ENCODE measurements at places on chromosomes 13 and 19. TPM values are rescaled to one million over a fixed set of nuclear protein-coding genes. Genes with fewer than 3 reads are reported as not detected.

DNA sequence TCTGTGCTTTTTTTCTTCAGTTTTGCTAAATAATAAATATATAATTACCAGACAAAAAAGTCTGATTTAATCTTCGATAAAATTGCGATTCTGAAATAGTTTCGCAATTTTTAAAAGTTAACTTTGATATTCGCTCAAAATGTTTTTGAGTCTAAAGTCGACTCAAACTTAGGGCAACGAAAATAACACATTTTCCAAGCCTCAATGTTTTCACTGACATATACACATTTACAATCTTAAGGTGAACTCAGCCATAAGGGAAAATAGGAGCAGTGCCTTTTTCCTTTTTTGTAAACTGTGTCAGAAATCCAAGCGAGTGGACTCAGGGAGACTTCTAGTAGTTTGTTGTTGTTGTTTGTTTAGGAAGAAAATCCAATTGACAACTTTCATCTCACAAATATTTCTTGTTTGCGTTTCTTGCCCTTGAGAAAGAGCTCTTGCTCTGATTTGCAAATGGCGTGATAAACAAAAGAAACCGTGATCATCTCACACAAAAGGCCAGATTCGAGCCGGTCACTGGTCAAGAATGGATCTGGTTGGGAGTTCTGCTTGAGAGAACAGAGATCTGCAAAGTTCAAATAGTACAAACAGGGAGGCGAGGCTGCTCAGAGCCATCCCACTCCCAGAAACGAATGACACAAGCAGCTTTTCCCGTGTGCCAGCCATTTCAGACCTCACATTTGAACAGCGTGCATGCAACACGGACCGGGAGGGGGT lies 2.1 kb downstream of the SOX21 start:
- DNase-seq, result no peak

DNA sequence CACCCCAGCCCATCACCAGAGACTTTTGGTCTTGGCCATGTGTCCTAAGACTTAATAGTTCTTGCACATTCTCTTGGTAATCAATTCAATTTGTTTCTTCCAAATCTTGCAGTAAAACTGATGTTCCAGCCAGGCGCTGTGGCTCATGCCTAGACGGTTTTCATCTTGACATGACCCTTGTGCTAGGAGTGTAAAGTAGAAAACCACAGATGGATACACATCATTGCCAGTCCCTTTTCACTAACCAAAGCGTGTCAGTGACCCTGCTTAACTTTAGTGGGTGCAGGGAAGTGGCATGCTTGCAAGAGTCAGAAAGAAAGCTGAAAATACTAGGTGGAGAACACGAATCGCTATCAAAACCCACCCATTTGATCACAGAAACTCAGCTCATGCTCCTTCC lies 18.0 kb upstream of the CD70 start:
- no peak for DNase-seq

DNA sequence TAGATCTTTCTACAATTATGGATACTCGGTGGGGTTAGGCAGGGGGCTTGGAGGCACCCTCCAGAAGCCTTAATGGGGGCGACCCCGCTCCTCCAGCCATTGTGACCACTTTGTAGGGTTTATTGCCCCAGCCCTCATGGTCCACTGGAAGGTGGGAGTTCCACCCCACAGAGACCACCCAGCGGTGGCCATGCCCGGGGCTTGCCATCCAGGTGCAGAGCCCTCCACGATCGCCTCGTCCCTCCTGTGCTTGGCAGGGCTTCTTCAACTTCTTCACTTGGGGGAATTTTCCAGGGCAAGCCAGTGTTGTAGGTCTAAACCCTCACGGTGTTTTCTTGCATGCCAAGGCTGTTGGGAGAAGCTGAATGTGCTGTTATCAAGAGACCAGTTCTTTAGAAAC lies 16.1 kb downstream of the ZNF536 start:
- no peak for DNase-seq

HCST gene
- total RNA-seq, result 53.8 TPM

ZNF728 gene
- not detected for total RNA-seq

DNA sequence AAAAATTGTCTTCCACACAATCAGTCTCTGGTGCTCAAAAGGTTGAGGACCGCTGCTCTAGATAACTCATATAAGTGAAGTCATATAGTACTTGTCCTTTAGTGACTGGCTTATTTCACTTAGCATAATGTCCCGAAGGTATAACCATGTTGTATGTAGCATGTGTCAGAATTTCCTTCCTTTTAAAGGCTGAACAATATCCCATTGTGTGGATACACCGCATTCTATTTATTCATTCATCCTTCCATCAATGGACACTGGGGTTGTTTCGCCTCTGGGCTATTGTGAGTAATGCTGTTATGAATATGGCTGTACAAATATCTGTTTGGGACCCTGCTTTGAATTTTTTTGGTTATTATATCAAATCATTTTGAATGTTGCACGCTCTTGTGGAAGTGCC lies 4.6 kb upstream of the LYPD5 start:
- no peak for DNase-seq

B3GNT3 gene
- total RNA-seq, result not detected

SRRM5 gene
- 0.60 TPM for total RNA-seq

GRCh38 chr13:100798739-100799361 lies 124.3 kb upstream of the TMTC4 start:
- no peak for DNase-seq

TUBA3C gene
- total RNA-seq, result not detected

DNA sequence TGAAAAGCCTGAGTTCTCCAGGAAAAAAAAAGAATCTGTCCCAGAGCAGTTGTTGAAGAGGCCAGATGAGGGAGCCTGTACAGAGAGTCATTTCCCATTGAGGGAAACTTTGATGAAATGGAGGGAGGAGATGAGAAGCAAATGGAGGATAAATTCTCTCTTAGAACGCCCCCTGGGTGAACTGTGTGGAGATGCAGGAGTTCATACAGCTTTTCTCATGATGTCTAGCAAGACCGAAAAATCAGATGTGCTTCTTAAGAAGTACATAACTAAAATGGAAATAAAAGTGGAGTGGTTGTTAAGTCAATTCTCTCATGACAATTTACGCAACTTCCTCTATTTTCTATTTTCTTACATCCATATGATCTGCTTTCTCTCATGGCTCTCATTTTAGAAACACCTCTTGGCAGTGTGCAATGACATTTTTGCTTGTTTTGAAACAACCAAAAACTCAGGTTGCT lies 1263.1 kb downstream of the PCDH9 start:
- no peak for DNase-seq

DNA sequence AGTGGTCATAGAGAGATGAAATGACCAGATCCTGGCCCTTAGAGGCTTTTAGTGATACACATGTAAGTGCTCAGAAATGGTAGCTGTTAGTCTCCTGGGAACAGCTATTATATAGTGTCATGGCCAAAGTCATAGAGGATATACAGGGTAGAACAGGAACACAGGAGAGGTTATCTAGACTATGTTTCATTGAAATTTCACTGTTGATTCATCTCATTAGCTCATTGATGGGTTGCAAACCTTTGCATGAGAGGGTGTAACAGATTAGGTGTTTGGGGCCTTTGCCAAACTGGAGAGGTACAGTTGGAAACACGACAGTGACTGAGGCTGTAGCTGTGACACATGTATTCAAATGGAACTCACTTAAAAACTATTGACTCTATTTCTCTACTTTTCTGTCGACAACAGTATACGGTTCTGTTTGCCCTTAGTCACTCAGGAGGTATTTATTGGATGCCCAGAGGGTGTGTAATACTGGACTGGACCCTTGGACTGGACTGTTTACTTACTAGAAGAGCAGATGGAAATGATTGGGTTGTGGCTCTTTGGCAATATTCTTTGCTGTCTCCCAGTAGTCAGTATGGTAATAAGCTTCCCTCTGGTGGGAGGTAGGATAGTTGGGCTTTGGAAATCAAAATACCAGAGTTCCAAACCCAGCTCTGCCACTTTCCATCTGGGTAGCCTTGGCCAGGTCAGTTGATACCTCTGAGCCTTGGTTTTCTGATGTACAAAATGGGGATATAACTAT lies 29.8 kb downstream of the ARHGAP35 start:
- no peak for DNase-seq

GRCh38 chr19:1672769-1673644 lies 20.6 kb upstream of the TCF3 start:
- DNase-seq, result no peak

DNA sequence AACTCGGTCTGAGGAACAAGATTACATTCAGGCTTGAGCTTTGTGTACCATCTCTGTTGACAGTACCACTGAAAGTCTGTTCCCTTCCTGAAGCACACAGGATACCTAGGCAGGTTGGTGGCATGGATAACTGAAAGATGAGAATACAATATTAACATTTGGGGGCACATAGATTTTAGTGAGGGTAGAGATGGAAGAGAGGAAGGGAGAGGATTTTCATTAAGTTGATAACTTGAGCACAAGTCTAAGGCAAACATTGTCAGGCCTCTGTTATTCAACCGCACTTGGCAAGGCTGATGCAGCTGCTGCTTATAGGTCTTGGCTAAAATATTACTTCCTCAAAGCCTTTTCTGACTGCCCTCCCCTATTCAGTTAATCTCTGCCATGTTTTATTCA lies 10.9 kb downstream of the MIR17HG start:
- no peak for DNase-seq

LRRC63 gene
- total RNA-seq, result 0.56 TPM

- DNase-seq, result no peak
Observed at GRCh38 chr13:36313047-36313969, 15.7 kb upstream of the CCDC169 start.

SIGLEC10 gene
- total RNA-seq, result not detected

GRCh38 chr13:90272356-90272755 lies 1075.1 kb upstream of the MIR17HG start:
- no peak for DNase-seq

DNA sequence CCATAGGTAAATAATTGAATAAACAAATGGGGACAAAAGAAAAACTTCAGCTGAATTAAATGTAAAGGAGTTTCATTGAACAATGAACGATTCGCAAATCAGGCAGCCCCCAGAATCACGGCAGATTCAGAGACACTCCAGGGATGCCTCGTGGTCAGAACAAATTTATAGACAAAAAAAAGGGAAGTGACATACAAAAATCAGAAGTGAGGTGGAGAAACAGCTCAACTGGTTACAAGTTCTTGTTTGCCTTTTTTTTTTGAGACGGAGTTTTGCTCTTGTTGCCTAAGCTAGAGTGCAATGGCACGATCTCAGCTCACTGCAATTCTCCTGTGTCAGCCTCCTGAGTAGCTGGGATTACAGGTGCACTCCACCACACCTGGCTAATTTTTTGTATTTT lies 5.7 kb downstream of the ZNF566 start:
- no peak for DNase-seq

DNA sequence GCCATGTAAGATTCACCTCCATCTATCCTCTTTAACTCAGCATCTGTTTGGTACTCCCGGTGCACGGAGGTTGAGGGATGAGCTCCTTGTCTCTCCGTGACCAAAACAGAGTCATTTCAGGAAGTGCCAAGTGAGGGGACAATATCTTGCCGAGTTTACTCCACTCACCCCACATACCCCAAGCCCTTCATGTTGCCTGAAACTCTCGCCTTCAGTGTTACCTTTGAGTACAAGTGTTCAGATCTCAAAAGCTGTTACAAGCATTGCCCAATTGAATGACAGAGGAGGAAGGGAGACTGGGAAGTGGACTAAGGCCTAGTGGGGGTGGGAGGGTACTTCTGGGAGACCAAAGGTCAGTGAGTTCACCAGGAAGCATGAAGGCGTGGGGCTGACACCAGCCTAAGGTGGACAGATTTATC lies 6.0 kb upstream of the SIGLEC12 start:
- no peak for DNase-seq

DNA sequence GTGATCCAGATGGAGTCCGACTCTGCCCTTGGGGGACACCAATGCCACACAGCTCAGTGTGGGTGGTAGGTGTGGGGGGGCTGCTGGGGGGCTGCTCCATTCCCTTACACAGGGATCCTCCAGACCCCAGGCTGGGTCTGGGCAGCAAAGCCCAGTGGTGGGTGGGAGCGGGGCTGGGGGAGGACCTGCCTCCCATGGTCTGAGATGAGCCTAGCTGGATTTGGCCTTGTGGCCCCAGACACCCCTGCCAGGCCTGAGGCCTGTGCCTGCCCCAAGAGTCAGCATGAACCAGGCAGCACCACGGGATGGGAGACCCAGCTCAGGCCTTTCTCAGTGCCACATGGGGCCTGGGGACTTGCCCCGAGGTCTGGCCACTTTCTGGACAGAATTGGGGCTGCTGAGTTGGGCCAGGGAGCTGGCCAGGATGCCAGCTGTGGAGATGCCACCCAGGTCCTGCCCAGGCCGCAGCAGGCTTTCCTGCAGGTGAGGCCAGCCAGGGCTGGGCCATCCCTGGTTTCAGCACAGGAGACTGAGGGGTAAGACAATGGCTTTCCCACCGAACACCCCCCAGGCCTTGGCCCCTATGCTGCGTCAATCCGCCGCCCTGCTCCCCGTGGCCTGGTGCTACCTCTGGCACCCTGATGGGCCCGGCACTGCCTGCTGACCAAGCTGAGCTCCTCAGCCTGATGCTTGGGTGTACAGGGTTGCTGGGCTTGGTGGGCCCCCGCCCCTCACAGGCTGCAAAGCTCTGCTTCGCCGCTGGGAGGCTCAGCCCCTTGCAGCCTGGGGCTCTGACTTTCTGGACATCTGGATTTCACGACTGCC lies 24.2 kb downstream of the CEBPG start:
- no peak for DNase-seq

DNA sequence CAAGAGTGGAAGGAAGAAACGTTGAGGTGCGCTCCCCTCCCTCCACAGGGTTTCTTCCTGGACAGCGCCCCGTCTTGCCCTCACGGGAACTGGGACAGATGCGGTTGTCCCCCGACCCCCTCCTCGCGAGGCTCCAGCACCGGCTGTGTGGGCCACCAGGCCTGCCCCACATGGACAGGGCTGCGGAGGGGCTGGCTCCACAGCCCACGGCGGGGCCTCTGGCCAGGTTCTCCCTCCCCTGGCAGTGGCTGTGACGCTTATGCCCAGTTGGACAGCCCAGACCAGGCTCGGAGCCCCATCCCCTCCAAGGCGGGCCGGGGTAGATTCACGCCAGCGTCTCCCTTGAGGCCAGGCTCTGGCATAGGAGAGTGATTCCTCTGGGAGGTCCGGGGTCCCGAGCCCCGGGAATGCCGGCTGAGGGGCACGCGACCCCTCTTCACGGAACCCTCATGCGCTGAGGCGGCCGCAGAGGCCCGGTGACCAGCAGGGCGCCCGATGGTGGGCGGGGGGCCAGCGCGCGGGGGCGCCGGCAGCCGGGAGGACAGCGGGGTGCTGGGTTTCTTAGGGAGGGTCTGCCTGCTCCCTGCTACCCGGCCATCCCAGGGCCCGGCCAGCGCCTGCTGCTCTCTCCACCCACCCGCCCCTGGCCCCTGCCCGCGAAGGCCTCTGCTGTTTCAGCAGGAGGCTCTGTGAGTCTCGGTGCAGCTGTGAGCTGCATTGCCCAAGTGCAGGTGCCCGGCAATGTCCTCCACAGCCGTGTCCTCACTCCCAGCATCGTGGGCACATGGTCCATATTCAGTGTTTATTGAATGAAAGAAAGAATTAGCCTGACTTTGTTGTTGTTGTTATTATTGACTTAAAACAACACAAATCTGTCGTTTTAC lies 20.3 kb upstream of the GAS6 start:
- no peak for DNase-seq
